ENCODE measurements at places on chromosomes 5 and 9. TPM values are rescaled to one million over a fixed set of nuclear protein-coding genes. Genes with fewer than 3 reads are reported as not detected.

DBH gene
- not detected for polyA plus RNA-seq

ADCY2 gene
- 3.1 TPM for polyA plus RNA-seq

GRCh38 chr5:134911285-134912206, 6.6 kb downstream of the PCBD2 start:
- DNase-seq = peak; percentile 10

GRCh38 chr5:141757402-141757801, 75.4 kb upstream of the ARAP3 start:
- DNase-seq = peak; percentile 47

CER1 gene
- polyA plus RNA-seq = not detected

DNA sequence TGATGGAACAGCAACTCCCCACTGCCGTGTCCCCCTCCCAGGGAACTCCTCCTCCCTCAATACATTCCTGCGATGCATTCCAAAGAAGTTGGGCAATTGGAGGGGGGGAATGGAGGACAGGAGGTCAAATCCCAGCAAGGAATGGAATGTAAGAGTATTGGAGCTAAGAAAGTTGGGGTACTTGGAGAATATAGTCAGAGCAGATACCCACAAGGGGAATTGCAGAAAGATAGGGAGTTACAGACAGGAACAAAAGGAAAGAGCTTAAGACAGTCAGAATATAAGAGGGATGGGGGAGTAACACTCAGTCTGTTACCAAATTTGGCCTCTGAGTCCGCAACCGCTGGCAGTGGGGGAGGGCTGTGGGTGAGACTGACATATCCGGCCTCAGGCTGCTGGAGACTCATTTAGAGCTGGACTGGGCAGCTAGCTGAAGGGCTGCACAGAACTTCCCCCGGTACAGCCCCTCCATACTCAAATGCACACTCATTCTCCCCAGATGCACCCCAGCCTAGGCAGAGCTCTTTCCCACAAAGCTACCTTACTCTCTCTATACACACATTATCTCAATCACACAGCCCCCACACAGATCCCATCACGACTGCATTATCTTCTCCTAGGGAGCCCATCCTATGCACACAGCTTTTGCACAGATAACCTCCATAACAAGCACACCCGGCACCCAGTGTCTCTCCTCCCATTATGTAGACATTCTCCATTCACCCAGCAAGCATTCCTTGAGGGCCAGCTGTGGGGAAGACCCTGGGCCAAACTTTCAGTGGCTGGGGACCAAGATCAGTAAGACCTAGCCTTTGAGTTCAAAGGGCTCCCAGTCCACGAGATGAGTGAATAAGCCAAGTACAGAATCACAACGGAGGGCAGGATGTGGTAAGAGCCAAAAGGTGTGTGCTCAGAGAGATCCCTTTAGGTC, 3.7 kb downstream of the TLN1 start:
- DNase-seq = peak; percentile 49

PAEP gene
- not detected for polyA plus RNA-seq

DNA sequence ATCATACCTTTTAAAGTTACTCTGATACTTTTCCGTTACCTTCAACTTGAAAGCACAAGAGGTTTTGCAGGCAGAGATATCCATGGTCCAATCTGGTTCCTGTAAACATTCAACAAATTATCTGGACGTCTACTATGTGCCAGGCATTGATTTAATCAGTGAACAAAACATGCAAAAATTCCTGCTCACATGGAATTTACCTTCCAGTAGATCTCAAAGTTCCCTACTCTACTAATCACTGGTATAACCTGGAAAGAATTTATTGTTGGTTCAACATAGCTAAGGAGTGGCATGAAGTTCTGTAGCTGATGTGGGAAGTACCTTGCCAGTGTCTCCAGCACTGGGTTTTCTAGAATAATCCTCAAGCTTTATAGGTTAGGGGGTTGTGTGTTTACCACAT, 9.8 kb downstream of the OCLN start:
- DNase-seq = no peak

GRCh38 chr9:31520301-31521085, 864.0 kb upstream of the ACO1 start:
- DNase-seq = no peak

GRCh38 chr5:115816226-115817081, at the start of gene CDO1:
TSS of gene CDO1 (minus strand) at chr5:115816659. CDS start at chr5:115816397, 262 bp downstream.
- DNase-seq = no peak

DOK3 gene
- 2.4 TPM for polyA plus RNA-seq

GRCh38 chr9:31736581-31737179, 647.8 kb upstream of the ACO1 start:
- no peak for DNase-seq

- no peak for DNase-seq
These were observed 115.4 kb downstream of the EGFLAM start for GRCh38 chr5:38373743-38374142.

TPPP gene
- polyA plus RNA-seq = 1.7 TPM

- DNase-seq = peak; percentile 39
These were observed 93.1 kb upstream of the IFNK start for GRCh38 chr9:27430750-27431535.

NTNG2 gene
- polyA plus RNA-seq = 0.37 TPM

DNA sequence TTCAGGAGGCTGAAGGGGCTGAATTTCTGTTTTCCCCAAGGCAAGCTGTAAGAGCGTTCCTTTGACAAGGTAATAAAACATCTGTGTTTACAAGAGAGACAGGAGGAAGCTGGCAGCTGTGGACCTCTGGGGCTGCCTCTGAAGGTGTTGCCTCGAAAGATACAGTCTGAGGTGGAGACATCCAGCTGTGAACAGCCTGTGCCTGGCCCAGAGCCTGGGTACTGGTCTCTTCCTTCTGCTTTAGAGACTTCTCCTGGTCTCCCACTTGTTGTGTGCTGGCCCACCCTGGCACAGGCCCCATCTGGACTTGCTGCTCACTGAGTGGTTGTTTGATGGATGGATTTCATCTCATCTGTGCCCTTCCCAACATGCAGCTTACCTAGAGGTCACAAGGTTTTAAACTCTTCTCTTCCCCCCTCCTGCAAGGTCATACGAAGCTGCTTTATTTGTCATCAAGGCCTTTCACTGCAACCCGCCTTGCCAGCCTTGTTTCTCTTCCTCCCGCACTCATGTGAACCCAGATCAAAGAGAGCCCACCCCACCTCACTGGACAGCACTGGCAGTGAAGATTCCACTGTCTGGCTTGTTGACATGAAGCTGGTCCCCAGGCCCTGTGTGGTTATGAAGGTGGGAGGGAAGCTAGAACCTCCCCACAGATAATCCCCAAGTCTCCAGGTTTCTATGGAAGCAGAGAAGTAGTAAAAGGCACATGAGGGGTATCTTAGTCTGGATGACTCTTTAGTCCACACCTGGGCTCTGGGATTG, 35.0 kb upstream of the ALDH1B1 start:
- no peak for DNase-seq

COX7C gene
- polyA plus RNA-seq = 1,130 TPM

DNA sequence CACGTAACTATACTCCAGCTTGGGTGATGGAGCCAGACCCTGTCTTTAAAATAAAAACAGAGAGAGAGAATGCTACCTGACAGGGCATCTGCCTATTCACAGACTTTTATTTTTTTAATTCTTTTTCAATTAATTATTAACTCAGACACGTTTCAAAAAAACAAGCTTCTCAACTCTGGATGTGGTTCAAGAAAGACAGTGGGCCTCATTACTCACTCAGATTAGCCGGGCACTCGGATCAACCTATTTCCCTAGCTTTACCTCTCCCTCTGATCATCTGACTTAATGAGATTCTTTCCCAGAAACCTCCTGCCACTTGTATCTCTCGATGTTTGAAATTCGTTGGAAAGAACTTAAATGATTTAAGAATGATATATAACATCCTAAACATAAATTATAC, 134.1 kb downstream of the TRPM6 start:
- DNase-seq = no peak

- DNase-seq = no peak
These were observed 11.8 kb downstream of the BTNL8 start for GRCh38 chr5:180910735-180911134.

MYO10 gene
- polyA plus RNA-seq = 18.1 TPM

GRCh38 chr5:154943527-154943926, 2.7 kb downstream of the MRPL22 start:
- no peak for DNase-seq

GRCh38 chr9:87551772-87552217, 54.1 kb downstream of the DAPK1 start:
- no peak for DNase-seq

DNA sequence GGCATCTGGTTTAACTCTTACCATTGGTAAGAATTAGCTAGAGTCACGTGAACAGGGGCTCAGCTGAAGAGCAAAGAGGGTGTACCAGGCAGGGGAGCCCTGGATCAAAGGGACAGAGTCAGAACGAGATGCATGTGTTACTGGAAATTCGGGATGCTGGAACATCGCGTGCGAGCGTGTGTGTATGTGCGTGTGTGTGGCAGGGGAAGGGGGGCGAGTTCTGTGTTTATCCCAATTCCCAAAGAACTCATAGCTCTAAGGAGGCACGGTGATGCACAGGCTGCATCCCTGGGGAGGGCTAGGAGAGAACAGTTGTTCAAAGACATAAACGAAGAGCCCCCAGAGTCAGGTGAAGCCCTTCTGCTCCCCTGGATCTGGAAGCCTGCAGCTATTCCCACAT, 353.3 kb downstream of the GADD45G start:
- DNase-seq = no peak
